ENCODE measurements at places on chromosomes 12 and 14.

GRCh38 chr14:101716077-101716950 is 45.2 kb upstream of the PPP2R5C start:
- no peak for DNase-seq

DNA sequence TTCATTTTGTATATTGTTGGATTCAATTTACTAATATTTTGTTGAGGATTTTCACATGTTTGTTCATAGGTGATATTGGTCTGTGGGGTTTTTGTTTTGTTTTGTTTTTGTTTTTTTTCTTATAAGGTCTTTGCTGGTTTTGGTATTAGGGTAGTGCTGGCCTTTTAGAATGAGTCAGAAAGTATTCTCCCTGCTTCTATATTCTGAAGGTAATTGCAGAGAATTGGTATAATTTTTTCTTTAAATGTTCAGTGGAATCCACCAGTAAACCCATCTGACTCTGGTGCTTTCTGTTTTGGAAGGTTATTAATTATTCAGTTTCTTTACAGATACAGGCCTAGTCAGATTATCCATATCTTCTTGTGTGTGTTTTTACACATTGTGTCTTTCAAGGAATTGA is 8.9 kb downstream of the TOGARAM1 start:
- DNase-seq, result no peak

DNA sequence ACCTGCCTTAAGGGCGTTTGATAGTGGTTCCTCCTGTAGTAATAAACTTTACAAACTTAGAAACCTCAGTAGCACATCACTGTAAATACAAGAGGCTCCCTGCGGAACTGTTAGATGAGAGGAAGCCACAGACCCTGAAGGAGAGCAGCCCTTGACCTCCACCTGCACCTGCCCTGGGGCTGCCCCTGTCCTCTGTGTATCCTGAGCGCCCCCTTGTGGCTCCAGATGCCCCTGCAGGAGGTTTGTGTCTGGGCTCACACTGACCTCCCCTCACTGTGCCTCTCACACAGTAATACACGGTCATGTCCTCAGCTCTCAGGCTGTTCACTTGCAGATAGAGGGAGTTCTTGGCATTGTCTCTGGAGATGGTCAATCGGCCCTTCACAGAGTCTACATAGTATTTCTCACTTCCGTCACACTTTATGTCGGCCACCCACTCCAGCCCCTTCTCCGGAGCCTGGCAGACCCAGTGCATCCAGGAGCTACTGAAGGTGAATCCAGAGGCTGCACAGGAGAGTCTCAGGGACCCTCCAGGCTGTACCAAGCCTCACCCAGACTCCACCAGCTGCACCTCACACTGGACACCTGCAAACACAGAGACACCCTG is 1059.8 kb downstream of the TMEM121 start:
- DNase-seq, result peak; percentile 53

GRCh38 chr12:126627596-126627995 is 1562.4 kb downstream of the AACS start:
- DNase-seq, result no peak

- no peak for DNase-seq
Measured at GRCh38 chr12:69908203-69908602, 83.2 kb downstream of the MYRFL start.

DNA sequence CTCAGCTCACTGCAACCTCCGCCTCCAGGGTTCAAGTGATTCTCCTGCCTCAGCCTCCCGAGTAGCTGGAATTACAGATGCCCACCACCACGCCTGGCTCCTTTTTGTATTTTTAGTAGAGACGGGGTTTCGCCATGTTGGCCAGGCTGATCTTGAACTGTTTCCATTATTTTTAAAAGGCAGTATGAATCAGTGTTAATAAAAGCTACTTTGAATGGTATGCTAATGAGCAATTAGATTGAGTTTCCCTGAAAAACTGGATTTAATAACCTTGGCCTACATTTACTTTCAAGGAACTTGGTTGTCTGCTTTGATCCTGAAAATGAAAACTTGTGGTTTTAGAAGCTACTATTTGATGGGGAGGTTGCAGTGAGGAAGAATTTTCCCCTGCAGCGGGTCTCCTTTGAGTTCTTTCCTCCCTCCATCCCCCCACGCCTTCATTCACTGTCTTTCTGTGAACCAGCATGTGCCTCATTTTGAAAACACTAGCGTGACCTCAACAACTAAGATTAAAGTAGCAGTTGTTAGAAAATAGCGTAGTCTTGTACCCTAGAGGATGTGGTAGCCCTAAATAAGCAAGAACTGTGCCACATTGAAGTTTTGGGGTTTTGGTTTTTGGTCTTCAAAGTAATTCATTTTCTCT is 17.8 kb upstream of the RPS6KA5 start:
- DNase-seq, result no peak

DNA sequence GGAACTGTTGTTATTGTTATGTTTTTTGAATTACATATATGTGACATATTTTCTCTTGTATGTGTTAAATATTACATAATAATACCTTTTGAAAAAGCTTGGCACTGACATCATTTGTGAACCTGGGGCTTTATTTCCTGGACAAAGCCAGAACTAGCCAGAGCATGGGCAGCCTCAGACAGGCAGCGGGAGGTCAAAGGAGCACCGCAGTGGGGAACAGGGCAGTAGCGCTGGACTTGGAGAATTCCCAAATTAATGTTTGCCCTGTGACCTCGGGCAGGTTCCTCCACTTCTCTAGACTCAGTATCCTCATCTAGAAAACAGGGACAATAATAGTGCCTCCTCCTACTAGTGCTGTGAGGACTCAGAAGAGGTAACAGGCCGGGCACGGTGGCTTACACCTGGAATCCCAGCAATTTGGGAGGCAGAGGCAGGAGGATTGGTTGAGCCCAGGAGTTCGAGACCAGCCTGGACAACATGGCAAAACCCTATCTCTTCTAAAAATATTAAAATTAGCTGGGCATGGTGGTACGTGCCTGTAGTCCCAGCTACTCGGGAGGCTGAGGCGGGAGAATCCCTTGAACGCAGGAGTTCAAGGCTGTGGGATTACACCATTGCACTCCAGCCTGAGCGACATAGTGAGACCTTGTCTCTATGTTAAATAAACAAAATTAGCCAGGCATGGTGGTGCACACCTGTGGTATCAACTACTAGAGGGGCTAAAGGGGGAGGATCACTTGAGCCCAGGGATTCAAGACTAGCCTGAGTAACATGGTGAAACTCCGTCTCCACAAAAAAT is 27.3 kb upstream of the ITPK1 start:
- no peak for DNase-seq

- no peak for DNase-seq
Measured at GRCh38 chr14:103713304-103714062, 1.8 kb downstream of the XRCC3 start.

DNA sequence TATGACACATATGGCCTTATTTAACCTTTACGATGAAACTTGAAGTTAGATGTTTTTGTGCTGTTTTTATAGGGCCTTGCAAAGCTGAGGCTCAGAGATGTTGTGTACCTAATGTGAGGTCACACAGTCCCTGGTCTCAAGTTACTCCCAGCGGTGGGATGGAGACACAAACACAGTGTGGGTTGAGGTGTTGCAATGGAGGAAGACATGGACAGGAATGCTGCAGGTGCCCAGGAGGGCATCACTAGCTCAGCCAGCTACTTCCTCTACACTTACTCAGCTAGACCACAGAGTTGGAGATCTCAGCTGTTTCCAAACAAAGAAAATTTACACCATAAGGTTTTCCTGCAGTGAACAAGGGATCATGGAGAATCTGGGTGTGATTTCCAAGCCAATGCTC is 15.5 kb downstream of the LHX5 start:
- DNase-seq, result no peak

DNA sequence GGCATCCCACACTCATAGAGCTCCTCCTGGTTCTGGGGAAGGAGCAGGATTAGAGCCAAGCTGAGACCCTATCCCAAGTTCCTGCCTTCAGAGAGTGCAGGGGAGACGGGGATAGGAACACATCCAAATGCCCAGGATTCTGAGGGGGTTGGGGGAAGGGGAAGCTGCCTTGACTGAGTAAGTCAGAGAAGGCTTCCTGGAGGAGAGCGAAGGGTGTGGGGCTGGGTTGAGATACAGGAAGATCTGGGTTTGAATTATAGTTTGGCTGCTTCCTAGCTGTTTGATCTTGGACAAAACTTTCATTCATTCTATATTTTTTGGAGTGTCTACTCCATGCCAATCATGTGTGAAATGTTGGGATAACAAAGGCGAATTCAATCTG is 8.0 kb upstream of the AQP2 start:
- no peak for DNase-seq

- DNase-seq, result no peak
Measured at GRCh38 chr12:117152793-117153775, 37.2 kb downstream of the FBXO21 start.

DNA sequence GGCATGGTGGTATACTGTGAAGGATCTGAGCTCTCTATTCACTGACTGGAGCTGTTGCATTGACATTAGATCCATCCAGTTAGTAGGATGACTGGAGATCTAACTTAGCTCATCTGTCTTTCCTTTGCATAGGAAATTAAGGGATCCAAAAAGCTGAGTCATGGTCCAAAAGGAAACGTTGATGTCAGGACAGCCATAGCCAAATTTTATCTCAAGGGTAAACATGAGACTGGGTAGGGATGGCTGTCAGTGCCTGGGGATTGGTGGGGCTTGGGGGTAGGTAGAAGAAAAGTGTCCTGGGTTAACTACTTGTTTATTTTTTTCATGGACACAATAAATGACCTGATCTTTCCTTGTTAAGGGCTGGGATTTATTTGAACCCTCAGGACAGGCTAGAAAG is 4.6 kb downstream of the FAM177A1 start:
- DNase-seq, result no peak

GRCh38 chr12:67382241-67382871 is 113.2 kb downstream of the CAND1 start:
- no peak for DNase-seq
